T-helper 9 cell (primary cell): ENCODE measurements at places on chromosomes 6 and 20.

- DNase-seq = no peak
Measured at GRCh38 chr20:62507991-62508640, 32.3 kb upstream of the GATA5 start.

DNA sequence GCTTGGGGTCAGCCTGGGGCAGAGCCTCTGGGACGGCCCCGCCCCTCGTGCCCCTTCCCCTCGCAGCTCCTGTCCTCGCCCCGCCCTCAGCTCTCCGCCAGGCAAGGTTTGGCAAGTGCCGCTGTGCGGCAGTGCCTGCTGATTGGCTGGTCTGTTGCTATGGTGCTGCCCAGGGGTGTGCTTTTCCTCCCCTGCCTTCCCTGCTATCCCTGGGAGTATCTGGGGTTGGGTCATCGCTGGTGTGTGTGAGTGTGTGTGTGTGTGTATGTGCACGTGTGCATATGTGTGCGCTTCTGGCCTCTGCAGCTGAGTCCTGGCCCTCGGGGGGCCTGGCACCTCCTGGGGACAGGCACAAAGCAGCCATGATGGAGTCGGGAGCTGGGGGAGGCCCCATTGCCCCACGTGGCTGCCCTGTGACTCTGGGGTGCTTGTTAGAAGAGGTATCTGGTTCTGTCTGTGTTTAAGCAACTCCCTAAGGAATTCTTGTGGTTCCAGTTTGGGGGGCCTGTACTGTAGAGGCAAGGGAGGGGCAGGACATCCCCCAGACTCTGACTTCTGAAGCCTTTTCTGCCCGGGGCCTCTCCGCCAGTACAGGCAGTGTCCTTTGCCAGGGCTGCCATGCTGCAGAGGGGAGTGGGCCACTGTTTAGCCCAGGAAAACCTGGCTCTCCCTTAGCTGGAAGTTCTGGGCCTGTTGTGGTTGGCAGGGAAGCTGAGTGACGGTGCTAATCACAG lies 6.9 kb downstream of the RTEL1 start:
- DNase-seq = no peak

- DNase-seq = no peak
Measured at GRCh38 chr6:16273256-16273655, 34.9 kb downstream of the GMPR start.

- no peak for DNase-seq
Measured at GRCh38 chr6:14817074-14817473, 428.8 kb upstream of the JARID2 start.

DNA sequence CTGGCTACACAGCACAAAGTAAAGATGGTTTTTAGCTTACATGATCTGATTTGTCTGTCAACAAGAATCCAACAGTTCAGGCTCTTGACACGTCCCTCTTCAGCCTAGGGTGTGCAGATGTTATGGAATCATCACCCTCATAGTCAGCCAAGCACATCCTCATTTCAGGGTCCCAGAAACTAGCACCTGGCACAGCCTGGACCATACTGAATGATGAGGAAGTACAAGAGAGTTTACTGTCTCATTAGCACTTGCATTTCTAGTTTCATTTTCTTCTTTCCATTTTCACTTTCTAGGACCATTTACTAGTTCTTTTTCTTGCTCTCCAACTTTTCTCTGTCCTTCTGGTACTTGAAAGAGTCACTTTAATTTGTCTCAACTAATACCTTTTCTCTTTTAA lies 6.5 kb downstream of the RIPOR2 start:
- no peak for DNase-seq

DNA sequence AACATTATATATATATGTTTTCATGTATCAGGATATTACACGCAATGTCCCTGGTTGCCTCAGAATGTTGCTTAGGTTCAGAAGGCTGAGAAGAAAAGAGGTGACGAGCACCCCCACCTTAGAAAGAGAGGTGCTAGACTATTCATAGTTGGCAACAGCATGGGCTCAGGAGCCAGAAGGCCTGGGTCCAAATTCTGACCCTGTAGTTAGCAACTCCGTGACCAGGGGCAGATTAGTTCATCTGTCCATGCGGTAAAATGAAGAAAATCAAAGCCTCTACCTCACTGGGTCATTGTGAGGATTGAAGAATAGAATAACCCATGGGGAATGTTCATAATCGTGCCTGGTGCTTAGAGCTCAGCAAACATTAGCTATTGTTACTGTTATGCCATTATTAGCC lies 5.4 kb upstream of the SIRT5 start:
- DNase-seq = no peak

DNA sequence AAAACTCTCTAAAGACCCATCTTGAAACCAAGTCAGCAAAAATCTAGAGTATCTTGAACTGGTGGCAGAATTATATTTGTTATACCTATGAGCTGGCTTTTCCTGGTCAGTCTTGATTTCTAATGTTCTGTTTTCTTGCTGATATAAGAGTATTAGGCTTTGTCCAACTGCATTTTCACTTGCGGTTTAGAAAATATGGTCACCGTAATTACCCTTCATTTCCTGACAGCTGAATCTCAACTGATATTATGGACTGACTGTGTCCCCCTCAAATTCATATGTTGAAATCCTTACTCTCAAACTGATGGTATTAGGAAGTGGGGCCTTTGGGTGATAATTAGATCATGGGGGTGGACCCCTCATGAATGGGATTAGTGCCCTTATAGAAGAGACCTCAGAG lies 72.1 kb downstream of the TXLNB start:
- DNase-seq = no peak

DNA sequence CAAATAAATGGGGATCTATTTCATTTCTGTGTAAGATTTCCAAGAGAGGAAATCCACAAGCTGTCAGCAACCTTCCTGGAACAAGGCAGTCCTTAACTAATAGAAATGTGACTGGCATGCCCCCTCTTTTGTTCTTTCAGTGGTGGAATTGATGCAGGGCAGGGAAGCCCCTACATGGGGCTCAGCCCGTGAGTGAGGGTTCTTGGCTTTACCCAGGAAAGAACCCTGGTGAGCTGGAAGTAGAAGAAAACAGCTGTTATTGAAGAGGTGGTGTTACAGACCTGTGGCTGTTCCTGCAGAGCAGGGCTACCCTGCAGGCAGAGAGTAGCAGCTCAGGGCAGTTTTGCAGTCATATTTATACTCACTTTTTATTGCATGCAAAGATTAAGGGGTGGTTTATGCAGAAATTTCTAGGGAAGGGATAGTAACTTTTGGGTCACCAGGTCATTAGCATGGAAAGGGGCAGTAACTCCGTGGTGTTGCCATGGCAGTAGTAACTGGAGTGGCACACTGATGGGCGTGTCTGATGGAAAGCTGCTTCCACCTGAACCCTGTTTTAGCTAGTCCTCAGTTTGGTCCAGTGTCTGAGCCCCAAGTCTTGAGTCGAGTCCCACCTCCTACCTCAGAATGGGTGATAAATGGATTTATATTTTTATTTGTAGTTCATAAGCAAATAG lies 88.7 kb upstream of the SCP2D1 start:
- DNase-seq = no peak

GRCh38 chr6:28758046-28758817 lies 165.6 kb downstream of the TRIM27 start:
- DNase-seq = no peak

DNA sequence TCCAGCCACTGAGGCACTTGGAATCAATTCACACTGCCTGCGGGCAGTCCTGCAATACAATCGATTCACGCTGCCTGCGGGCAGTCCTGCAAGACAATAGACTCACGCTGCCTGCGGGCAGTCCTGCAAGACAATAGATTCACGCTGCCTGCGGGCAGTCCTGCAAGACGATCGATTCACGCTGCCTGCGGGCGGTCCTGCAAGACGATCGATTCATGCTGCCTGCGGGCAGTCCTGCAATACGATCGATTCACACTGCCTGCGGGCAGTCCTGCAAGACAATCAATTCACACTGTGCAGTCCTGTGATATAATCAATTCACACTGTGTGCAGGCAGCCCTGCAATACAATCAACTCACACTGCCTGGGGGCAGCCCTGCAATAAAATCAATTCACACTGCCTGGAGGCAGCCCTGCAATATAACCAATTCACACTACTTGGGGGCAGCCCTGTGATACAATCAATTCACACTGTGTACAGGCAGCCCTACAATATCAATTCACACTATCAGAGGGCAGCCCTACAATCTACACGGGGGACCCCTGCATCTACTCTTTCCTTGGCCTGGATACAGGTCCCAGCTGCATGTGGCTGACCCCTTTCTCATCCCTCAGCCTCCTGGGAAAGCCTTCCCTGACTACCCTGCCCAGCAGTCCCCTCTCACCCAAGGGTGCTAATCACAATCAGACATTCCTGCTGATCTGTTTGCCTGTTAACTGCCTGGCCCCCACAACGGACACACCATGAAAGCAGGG lies 10.4 kb downstream of the TAF4 start:
- no peak for DNase-seq
